ENCODE measurements at places on chromosomes 3 and 15. TPM values are rescaled to one million over a fixed set of nuclear protein-coding genes. Genes with fewer than 3 reads are reported as not detected.

- DNase-seq, result peak; percentile 40
These were observed 121.4 kb upstream of the PHLDB2 start for GRCh38 chr3:111737706-111738086.

GRCh38 chr3:43620831-43621655 is 768 bp downstream of the ANO10 start:
- no peak for DNase-seq

The GADL1 gene
- total RNA-seq, result 0.27 TPM

- no peak for DNase-seq
These were observed 91.6 kb upstream of the SETMAR start for GRCh38 chr3:4211610-4212009.

GRCh38 chr3:143090486-143090885 is 29.1 kb upstream of the CHST2 start:
- DNase-seq, result no peak

DNA sequence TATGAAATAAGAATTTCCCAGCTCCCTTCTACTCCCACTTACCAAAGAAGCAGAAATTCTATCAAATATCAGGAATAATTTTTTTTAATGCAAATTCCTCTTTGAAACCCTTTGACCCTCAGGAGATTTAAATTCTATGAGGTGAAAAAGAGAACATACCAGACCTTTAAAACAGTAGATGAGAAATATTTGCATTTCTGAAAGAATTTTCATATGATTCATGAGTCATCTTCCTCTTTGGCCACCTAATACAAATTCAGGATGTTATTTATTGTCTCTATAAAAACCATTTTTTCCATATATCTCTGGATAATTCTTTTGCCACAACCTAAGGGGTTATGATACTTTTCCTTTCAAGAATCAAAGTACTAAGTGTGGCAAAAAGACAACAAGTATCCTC is 67.3 kb upstream of the ST3GAL6 start:
- DNase-seq, result no peak

GRCh38 chr3:59262076-59262498 is 212.3 kb upstream of the CFAP20DC start:
- DNase-seq, result no peak

DNA sequence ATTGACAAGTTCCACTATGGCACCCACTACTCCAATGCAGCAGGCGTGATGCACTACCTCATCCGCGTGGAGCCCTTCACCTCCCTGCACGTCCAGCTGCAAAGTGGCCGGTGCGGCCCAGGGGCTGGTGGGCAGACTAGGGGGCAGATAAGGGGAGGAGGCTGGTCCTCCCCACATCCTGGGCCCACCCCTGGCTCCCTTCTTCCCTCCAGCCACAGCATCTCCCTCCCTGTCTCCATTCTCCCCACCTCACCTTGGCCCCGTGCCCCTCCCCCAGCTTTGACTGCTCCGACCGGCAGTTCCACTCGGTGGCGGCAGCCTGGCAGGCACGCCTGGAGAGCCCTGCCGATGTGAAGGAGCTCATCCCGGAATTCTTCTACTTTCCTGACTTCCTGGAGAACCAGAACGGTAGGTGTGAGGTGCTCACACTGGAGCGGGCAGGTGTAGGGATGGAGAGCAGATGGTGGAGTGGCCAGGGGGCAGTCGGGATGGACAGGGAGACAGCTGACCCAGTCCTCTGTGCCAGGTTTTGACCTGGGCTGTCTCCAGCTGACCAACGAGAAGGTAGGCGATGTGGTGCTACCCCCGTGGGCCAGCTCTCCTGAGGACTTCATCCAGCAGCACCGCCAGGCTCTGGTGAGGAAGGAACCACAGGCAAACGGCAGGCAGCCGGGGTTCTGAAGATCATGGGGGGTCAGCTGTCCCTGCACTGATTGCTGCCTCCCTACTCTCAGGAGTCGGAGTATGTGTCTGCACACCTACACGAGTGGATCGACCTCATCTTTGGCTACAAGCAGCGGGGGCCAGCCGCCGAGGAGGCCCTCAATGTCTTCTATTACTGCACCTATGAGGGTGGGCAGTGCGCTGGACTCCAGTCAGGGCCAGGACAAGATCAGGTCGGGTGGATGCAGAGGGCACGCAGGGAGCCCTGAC is 26.0 kb downstream of the NBEAL2 start:
- no peak for DNase-seq

DNA sequence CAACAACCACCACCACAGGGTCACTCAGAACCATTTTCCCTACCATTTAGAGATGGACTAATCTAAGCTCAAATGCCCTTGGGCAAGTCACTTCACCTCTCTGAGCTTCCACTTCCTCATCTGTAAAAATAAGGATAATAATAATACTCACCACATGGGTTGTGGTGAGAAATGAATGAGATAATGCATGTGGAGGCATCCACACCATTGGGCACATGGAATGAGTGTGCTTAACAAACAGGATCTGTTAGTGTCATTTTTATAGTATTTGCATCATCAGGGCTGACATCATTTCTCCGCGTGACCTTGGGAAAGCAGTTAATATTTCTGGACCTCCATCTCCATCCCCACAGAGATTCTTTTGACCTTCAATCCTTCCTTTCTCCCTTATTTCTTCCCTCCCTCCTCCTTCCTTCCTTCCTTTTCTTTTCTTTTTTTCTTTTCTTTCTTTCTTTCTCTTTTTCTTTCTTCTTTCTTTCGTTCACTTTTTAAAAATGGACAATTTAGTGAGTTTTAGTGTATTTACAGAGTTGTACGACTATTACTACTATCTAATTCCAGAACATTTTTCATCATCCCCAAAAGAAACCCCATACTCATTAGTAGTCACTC is 7.7 kb upstream of the RFT1 start:
- DNase-seq, result no peak

- no peak for DNase-seq
These were observed 5.5 kb downstream of the CCR4 start for GRCh38 chr3:32956750-32957570.

- no peak for DNase-seq
These were observed 363.1 kb upstream of the PLSCR5 start for GRCh38 chr3:146968204-146968651.

GRCh38 chr3:127069814-127070440 is 87.0 kb downstream of the PLXNA1 start:
- DNase-seq, result no peak

The TEX55 gene
- total RNA-seq, result not detected

- DNase-seq, result no peak
These were observed 131.5 kb downstream of the TGFBR2 start for GRCh38 chr3:30737743-30738499.

The SLCO2A1 gene
- 7.9 TPM for total RNA-seq

- no peak for DNase-seq
These were observed 69.7 kb downstream of the MRPL46 start for GRCh38 chr15:88397506-88397905.

DNA sequence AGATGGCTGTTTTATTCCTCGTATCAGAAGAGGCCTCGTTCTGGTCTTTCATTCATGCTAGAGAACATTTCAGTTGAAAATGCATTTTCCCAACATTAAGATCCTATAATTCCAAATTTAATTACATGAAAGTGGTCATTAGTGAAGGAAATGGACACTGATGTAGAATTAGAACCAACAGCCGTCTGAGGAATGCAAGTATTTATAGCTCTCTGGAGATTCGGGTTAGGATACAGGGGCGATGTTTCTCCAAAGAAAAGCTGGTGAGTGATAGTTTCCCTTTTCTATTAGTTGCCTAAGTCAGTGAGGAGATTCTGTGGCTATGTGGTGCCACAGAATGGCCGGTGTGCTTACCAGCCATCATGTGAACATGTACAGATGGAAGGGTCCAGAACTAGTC is 109.0 kb upstream of the IL12A start:
- no peak for DNase-seq

The CISH gene
- total RNA-seq, result 4.1 TPM

DNA sequence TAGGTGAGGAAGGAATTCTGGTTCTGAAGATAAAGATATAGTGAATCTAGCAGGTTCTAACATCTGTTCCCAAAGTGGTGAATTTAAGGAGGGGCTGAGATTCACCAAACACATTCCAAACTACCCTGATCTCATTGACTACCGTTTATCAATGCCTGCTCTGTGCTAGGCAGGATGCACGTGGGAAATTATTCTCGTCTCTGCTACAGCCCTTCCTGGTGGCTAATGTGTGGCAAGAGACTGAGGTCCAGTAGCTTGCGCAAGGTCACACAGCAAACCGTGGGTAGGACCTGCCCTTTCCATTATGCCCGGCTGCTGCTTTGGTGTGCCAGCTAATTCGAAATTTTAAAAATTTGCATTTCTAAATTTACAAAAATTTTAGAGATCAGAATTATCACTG is 209.5 kb upstream of the TRIM42 start:
- DNase-seq, result no peak

GRCh38 chr3:105353485-105354161 is 13.1 kb upstream of the ALCAM start:
- no peak for DNase-seq

- no peak for DNase-seq
These were observed 28.6 kb downstream of the FNDC3B start for GRCh38 chr3:172067837-172068440.

- DNase-seq, result no peak
These were observed 483.8 kb downstream of the MECOM start for GRCh38 chr3:169179722-169180121.

GRCh38 chr3:80055306-80055705 is 287.5 kb upstream of the ROBO1 start:
- no peak for DNase-seq

GRCh38 chr3:131401978-131402377 is 20.4 kb downstream of the NUDT16 start:
- no peak for DNase-seq

DNA sequence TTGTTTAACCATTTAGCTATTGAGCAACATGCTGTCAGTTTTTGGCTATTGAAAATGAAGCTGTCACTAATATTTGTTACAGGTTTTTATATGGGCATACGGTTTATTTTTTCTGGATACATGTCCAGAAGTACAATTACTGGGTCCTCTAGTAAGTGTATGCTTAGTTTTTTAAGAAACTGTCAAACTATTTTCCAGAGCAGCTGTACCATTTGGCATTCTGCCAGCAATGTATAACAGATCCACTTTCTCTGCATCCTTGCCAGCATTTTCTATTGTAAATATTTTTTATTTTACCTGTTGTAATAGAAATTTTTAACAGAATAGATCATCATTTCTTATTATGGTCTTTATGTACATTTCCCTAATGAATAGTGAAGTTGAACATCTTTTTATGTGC is 658.8 kb downstream of the EDEM1 start:
- DNase-seq, result no peak

The LRRK1 gene
- 17.2 TPM for total RNA-seq

The ADGRG7 gene
- total RNA-seq, result not detected

DNA sequence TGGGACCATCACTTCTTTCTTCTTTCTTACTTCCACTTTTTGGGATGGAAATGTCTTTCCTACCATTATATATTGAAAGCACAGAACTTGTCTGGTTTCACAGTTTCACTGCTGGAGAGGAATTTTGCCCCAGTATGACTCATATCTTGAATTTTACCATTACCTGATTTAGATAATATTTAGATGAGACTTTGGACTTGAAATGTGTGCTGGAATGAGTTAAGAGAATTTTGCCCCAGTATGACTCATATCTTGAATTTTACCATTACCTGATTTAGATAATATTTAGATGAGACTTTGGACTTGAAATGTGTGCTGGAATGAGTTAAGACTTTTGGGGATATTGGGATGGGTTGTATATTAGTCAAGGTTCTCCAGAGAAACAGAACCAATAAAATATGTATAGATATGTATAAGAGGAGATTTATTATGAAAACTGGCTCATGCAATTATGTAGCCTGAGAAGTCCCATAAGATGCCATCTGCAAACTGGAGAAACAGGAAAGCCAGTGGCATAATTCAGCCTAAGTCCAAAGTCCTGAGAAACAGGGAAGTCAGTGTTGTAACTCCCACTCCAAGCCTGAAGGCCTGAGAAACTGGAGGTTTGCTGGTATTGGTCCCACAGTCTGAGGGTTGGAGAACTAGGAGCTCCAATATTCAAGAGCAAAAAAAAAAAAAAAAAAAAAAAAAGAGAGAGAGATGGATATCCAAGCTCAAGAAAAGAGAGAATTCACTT is 1029.2 kb downstream of the EPHA3 start:
- DNase-seq, result no peak

GRCh38 chr15:85073556-85074194 is 92.0 kb downstream of the PDE8A start:
- no peak for DNase-seq

- no peak for DNase-seq
These were observed 220.5 kb upstream of the SATB1 start for GRCh38 chr3:18645619-18646018.

DNA sequence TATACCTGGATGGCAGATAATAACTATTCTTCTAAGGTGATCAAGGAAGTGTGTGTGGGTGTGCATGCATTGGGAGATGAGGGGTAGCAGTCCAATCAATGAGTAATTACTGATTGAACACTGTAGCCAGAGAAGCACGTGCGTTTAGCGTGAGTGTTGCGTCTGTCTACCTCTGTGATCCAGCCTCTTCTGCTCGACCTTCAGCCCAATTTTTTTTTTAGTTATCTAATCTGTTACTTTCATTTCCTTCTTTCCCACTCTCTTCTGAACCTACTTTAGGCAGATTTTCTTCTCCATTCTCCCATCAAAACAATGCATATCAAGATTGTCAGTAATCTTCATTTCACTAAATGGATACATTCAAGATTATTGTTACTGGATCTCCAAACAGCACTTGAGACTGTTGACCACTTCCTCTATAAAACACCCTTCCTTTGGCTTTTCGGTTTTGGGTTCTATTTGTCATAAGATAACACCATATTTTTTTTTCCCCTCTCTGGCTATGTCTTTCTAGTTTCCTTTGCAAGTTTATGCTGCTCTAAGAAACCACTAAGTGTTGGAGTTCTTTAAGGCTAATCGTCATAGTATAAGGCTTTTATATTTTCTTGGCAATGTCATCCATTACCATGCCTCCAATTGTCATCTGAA is 41.0 kb downstream of the MCTP2 start:
- DNase-seq, result no peak

GRCh38 chr3:23612296-23612891 is 193.4 kb upstream of the UBE2E1 start:
- no peak for DNase-seq

The TGM4 gene
- not detected for total RNA-seq

- DNase-seq, result peak; percentile 18
These were observed 75.1 kb downstream of the CCK start for GRCh38 chr3:42190701-42191442.

GRCh38 chr3:124600765-124601164 is 129.5 kb upstream of the UMPS start:
- no peak for DNase-seq

DNA sequence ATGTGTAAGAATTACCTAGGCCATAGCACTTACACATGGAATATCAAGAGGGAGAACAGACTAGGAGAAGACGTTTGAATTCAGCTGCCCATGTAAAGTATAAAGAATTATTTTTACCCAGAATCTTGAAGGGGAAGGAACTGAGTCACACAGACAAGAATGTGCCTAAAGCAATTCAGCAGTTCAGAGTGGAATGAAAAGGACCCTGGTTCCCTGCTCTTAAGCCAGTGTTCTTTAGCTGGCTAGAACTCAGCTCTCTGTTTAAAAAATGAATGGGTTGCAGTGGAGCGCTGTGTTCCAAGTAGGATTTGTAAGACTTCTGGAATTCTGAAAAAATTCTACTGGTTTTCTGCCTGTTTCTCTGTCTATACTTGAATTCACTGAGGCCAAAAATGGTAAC is 440.2 kb downstream of the LPP start:
- DNase-seq, result no peak

- DNase-seq, result no peak
These were observed 70.2 kb downstream of the APBA2 start for GRCh38 chr15:28955993-28956421.

The ALDH1A3 gene
- 21.8 TPM for total RNA-seq

Measured in thoracic aorta (tissue), 2 donors.